ENCODE measurements at places on chromosomes 2 and 18.

GRCh38 chr2:158127380-158127804, 25.7 kb downstream of the UPP2 start:
- no peak for DNase-seq

- peak; percentile 32 for DNase-seq
Observed at GRCh38 chr2:11829947-11830707, 83.7 kb downstream of the LPIN1 start.

DNA sequence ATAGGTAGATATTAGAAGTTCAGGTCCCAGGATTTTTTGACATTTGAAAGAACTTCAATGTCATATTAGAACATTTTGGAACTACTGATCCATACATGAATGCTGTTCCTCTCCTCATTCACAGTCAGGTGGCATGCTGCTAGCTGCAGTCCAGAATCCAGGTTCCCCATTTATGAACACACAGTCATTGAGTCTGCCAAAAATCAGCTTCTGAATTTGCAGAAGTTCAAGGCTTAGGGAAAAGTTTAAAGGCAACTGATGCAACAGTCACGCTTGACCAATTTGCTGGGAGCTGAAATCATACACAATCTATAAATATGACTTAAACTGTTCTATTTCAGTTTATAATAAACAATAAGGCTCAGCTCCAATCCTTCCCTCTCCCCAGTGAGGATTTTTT, 17.3 kb upstream of the TTR start:
- no peak for DNase-seq

- DNase-seq = no peak
Observed at GRCh38 chr2:74290466-74291217, 52.6 kb downstream of the SLC4A5 start.

GRCh38 chr2:105449076-105449475, 50.2 kb upstream of the FHL2 start:
- no peak for DNase-seq

- DNase-seq = no peak
Observed at GRCh38 chr2:29270701-29271121, 155.5 kb downstream of the CLIP4 start.

DNA sequence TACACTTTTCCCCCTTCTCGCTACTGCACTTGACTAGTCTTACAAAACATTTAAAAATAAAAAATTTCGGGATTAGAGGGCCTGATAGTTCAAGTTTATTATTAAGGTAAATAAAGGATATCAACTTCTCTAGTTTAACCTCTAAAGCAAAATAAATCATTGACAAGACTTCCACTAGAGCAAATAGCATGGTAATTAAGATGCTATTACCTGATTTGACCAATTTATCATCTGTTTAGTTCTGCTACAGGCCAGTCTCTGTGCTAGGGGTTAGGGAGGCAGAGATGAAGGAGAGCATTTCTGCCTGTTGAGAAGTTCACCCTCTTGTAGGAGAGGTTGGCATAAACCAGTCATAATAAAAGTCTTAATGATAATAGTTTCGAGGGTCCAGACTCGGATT, 34.0 kb downstream of the RHOB start:
- no peak for DNase-seq

GRCh38 chr2:100394111-100394641, 23.3 kb downstream of the CHST10 start:
- DNase-seq = no peak

DNA sequence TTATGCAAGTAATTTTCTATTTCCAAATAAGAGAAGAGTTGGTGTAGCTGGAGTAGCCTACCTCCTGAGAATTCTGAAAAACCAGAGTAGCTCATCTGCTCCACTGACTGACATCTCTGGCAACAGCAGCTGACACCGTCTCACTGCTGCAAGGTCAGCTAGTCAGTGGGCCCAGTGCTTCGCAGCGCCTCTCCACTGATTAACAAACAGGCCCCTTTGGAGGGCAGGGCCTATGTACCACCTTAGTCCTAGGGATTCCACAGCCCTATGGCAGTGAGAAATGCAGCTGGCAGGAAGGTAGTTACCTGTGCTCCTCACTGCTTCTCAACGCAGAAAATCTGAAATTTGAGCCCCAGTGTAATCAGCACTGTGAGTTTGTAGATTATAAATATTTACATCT, 97.5 kb downstream of the DLGAP1 start:
- no peak for DNase-seq

DNA sequence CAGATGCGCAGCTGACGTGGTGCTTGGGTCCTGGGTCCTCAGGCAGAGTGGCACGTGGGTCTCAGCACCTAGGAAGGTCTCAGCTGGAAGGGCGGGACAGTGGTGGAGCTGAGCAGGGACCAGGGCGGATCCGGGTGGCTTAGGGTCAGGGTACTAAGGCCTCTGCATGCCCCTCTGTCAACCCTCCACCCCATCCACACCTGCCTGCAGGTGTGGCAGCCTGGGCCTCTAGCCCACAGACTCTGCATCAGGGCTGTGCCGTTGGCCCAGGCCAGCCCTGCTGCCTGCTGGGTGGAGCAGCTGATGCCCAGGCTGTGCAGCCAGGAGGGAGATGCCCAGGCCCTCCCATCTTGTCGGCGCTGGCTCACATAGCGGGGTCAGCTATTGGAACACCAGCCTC, 24.6 kb upstream of the OTOS start:
- no peak for DNase-seq

DNA sequence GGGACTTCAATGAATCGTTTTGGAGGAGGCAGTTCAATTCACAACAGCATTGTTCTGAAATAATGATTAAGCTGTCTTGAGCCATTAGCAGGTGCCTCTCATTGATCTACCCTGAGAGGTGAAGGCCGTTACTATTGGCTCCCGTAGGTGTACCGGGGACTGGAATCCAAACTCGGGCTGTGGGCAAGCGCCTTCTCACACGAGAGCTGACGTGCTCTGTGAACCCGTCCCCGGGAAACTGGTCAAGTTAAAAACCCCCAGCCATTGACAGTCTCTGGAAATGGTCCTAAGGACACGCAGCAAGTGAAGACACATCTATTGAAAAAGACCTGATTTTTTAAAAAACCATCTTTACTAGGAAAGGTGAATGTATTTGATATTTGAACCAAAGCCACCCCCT, 8.1 kb upstream of the NFATC1 start:
- no peak for DNase-seq

DNA sequence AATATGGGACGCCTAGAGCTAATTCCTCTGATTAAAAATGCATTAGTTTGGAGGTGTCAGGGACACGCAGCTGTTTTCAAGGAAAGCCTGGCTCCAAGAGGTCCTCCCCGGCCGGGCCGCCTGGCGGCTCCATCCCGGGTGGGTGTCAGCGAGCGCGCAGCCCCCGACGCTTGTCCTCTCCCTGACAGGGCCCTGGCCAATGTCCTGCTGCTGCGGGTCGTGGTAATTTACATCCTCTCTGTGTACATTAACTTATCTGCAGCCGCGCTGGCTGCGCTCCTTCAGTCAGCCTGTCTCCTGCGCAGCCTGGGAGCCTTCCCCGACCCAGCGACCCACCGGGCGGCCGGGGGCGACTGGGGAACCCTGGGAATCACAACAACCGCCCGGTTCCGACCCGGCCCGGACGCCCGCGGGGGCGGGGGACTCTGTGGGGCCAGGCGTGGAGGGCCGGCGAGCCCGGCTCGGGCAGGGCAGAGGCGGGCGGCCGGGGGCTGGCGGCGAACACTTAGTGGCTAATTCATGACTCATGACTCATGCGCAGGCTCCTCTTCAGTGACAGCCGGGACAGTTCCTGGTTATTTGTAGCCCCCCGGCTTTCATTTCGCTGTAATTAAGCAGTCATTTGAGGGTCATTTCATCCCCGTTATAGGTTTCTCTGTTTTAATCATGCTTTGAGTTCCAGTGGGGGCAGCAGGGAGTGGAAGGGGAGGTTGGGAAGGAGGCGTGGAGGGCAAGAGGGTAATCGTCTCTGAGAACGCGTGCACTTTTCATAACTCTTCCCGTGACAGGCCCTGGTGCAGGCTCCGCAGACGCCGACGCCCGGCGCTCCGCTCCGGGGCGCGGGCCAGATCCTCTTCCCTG, 141.9 kb upstream of the CTAGE1 start:
- DNase-seq = no peak

GRCh38 chr2:177449159-177449558, 56.6 kb downstream of the AGPS start:
- no peak for DNase-seq

GRCh38 chr2:133886735-133887675, 318.7 kb upstream of the NCKAP5 start:
- DNase-seq = peak; percentile 16

DNA sequence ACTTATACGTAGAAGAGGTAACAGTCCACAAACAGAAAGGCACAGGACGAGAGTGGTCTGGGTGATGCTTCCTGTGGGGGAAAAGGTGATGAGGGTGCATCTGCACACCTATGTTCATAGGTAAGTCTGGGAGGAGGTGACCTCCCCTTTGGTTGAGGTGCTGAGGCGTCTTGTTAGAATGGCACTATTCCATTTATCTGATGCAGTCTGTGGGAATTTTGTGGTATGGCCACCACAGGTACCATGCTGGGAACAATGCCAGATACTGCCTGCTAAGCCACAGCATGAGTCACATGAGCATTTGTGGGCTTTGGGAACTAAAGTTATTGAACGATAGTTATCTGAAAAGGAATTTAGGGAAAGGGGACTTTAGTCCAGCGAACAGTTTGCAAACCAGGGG, 27.9 kb downstream of the IL37 start:
- DNase-seq = no peak

DNA sequence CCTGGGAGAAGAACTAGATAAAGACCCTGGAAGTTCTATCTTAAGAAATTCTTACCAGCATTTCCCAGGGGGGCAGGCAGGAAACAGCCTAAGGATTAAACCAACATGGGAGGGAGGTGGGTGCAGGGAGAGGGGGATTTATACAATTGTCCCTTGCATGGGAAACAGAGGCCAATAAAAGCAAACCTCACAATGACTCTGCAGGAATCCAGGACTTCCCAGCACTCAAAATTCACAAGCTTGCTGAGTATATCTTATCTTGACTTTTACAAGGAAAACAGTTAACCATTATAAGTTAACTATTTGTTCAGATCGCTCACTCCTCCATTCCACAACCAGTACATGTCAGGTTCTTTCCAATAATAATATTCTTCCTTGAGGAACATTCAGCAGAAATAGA, 241.3 kb downstream of the MREG start:
- no peak for DNase-seq

GRCh38 chr2:106020032-106020431, 174.1 kb downstream of the UXS1 start:
- no peak for DNase-seq

DNA sequence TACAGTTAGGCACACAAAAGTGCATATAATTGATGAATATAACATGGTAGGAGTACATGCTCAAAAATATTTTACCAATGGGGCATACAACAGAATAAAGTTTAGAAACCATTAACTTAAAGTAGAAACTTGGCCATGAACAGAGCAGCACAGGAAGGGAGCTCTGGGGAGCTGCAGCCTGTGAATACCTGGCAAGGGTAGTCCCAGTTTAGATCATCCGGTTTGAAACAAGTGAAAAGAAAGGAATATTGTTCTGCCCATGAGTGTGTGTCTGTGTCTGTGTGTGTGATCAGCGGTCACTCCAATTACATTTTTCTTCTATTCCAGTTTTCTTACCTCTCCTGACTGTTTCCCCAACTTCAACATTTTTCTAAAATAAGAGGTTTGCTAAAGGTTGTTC, 233.0 kb downstream of the ALK start:
- no peak for DNase-seq

GRCh38 chr18:13319629-13320028, 101.1 kb downstream of the LDLRAD4 start:
- DNase-seq = no peak

- DNase-seq = no peak
Observed at GRCh38 chr2:15892151-15892880, 48.0 kb upstream of the MYCN start.

DNA sequence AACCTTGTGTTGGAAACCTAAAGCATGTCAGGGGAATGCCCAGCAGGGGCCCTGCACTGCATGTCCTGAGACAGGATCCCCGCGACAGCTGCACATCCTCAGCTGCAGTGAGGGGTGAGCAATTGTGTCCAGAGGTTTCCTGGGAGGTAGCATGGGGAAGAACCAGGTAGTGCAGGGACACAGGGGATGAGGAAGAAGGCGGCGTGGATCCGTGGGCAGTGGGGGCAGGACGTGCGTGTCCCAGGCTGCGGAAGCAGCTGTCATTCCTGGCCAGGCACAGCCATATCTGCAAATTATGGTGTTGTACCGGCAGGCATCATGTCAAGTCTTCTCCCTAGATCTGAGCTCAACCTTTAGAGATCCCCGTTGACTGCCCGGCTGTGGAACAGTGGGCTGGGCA, 238.2 kb upstream of the MYT1L start:
- no peak for DNase-seq

GRCh38 chr2:37357530-37357929, 13.1 kb downstream of the QPCT start:
- no peak for DNase-seq

DNA sequence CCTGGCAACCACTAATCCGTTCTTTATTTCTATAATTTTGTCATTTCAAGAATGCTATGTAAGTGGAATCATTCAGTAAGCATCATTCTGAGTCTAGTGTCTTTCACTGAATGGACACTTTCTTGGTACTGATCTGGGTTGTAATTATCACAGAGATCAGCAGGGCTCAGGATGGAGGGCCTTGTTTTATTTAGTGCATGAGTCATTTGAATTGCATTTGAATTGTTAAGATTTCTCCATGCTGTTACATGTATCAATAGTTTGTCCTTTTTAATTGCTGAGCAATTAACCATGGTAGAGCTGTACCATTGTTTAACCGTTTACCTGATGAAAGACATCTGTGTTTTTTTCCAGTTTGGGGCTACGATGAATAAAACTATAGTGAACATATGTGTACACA, 256.4 kb downstream of the THSD7B start:
- DNase-seq = no peak

DNA sequence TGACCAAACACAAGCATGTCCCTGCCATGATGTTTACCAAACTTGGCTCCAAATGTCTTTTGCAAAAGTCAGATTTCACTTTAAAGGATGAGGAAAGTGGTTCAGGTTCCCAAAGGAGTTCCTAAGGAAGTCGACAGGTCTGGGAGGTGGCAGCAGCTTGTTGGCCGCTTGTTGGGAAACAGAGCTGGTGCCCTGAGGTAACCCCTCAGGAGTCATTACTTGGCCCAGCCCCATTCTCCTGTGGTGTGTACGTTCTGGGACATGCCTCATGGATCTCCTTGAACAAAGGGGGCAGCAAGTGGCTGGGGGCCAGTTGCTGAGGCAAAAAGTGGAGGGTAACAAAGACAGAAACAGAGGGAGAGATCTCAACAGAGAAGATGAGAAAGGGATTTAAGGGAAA, 10.9 kb downstream of the TMBIM1 start:
- DNase-seq = no peak

- DNase-seq = no peak
Observed at GRCh38 chr18:72444111-72444797, 99.9 kb downstream of the CBLN2 start.

- no peak for DNase-seq
Observed at GRCh38 chr18:56185126-56185525, 453.3 kb downstream of the TXNL1 start.

DNA sequence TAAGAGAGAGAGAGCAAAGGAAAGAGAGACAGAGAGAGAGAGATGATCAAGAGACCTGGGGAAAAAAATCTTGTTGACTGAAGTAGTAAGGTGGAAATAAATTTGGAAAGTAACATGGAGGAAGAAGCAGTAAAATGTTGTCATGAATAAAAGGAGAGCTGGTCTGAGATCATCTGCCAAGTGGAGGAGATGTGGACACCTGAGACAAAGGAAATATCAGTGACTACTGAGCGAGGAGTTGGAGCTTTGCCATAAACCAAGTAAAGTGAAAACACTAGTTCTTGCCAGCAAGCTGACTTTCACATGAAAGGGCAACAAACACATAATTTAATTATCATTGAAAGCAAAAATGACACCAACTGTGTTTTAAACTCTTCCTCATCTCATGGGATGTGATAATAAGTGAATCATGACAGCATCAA, 49.0 kb upstream of the DSG1 start:
- DNase-seq = no peak

GRCh38 chr2:101415884-101416283, 28.6 kb upstream of the CREG2 start:
- no peak for DNase-seq

All from NK-92 treated with Interleukin-12 subunit alpha and Interleukin-12 subunit beta, amount 100 ng/mL, for 24 hours (cell line).